ENCODE measurements at places on chromosomes 1 and 21.

GRCh38 chr1:92709738-92710137 lies 75.2 kb downstream of the EVI5 start:
- peak; percentile 56 for DNase-seq

- no peak for DNase-seq
These were observed 6.0 kb downstream of the CCDC24 start for GRCh38 chr1:43997295-43997999.

GRCh38 chr1:3828391-3828790 lies 28.6 kb downstream of the CEP104 start:
- no peak for DNase-seq

GRCh38 chr1:34792868-34793727 lies at the start of gene GJA4:
Gene GJA4, plus strand, starts transcription at chr1:34792999. Its CDS starts 1,215 bp downstream, at chr1:34794214.
- no peak for DNase-seq
